ENCODE measurements at places on chromosomes 11 and 22.

DNA sequence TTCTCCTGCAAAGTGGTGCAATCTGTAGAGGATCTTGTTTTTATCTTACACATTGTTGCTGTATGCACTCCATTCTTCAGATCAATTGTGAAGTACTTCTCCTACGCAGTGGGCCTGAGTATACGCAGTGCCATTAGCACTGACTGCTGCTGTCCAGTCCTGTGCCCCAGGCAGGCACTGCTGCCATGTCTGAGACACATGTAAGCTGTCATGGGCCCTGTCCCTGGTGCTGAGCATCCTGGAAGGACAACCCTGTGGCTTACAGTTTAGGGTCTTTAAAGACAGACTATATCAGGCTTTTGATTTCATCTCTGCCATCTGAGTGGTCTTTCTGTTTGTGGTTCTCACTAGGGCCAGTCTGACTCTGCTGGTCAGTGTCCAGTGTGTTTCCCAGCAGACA is 44.8 kb upstream of the PTPN5 start:
- DNase-seq = no peak

DNA sequence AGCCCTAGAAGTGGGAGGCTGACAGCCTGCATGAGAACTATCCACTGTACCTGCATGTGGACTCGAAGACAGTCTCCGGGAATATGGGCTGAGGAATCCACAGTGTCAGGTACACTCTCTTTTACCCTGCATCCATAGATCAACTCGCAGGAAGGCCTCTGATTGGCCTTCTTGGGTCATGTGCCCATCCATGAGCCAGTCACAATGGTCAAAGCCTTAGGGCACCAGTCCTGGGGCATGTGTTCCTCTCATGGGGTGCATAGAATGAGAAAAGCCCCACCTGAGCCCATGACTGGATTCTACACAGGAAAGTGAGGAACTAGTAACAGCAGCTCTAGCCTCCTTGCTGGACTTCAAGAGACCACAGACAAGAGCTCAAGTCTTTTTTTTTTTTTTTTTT is 10.6 kb downstream of the ART1 start:
- no peak for DNase-seq

DNA sequence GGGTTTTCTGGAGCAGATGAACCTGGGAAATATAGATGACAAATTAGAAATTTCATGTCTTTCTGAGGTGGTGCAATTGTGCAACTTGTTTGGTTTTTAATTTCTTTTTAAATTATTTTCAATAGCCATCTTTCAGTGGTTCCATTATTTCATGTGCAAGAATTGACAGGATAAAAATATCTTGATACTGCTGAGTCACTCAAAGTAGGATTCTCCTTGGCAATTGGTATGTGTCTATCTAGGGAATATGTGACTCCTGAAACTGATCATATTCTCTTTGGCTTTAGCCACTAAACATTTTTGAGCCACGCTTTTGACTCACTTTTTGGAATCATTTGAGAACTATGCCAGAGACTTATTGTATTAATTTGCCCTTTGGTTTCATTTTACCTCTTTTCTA is 331.5 kb downstream of the KCNA4 start:
- no peak for DNase-seq

GRCh38 chr22:24975813-24976341 is 23.4 kb downstream of the KIAA1671 start:
- DNase-seq = no peak

DNA sequence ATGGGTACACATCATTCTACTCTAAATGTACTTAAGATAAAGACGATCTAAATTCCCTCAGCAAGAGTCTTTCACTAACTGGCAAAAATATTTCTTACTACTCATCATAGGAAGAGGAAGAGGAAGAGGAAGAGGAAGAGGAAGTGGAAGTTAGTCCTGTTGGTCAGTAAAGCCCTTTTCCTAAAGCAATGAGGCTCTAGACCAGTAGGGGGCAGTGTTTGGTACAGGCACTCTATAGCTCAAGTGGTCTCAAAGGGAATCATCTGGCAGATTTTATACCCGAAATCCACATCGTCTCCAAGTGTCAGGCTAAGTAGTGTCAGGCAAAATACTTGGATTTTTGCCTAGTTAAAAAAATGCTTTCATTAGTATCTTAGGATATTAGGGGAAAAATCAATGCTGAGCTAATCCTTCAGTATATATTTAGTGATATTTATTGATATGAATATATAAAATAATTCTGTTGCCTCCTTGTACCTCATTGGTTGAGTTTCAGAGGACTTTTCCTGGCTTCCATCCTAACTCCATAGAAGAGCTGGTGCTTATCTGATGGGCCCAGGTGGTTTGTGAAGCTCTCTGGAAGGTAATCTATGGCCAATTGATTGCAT is 7.7 kb downstream of the BLID start:
- peak; percentile 37 for DNase-seq

GRCh38 chr11:5250543-5251204 is 1.0 kb upstream of the HBG1 start:
- DNase-seq = no peak

- DNase-seq = no peak
Observed at GRCh38 chr11:60870733-60871377, 3.5 kb downstream of the ZP1 start.

DNA sequence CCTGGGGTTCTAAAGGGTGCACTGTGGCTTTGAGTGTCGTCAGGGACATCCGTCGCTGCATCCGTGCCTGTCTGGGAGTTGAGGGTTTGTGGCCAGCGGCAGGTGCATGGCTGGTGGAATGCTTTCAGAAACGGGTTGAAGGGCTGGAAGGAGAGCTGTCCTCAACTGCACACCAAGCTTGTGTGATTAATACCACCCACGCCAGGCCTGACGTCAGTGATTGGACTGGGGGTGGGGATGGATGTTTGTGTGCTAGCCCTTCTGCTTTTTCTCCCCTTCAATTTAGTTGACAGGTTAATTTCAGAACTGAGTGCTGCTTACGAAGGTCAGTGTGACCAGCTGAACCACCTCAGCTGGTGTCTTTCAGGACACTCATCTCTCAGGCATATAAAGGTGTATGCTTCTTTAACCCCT is 3.2 kb upstream of the GAB2 start:
- DNase-seq = no peak

DNA sequence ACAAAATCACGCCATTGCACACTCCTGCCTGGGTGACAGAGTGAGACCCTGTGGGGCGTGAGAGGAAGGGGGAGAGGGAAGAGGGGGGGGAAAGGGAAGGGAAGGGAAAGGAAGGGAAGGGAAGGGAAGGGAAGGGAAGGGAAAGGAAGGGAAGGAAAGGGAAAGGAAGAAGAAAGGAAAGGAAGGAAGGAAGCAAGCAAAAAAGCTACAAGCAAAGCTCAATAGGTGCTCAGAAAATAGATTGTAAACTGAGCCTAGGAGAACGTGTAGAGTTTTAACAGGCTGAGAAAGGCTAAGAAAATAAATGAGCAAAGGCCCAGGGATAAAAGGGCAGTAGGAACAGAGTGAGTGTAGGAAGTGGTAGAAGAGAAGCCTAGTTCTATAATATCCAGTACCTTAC is 30.8 kb upstream of the GDPD4 start:
- DNase-seq = no peak

- DNase-seq = no peak
Observed at GRCh38 chr22:35739076-35739930, 21.6 kb downstream of the APOL5 start.

- no peak for DNase-seq
Observed at GRCh38 chr11:66877588-66878385, 20.9 kb downstream of the LRFN4 start.

- no peak for DNase-seq
Observed at GRCh38 chr11:78350091-78350645, 67.5 kb downstream of the GAB2 start.

GRCh38 chr22:47236161-47236560 is 473.7 kb downstream of the TBC1D22A start:
- no peak for DNase-seq

DNA sequence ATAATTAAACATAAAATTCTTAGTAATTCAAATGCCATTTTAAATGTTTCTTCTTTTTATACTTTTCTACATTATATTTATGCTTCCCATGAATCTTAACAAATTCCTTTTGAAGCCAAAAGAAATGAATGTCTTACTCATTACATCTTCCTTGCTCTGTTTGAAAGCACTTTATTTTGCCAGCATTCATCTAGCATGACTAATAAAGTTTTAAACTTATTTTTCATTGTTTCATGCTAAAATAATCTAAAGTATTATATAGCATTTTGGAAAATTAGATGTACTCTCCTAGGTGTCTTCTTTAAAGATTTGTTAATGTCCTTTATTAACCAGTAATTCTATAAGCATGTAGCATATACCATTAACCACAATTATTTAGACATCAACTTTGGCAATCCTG is 9.7 kb upstream of the PIWIL4 start:
- DNase-seq = no peak

- DNase-seq = no peak
Observed at GRCh38 chr11:118202599-118203422, 22.0 kb downstream of the JAML start.

GRCh38 chr11:83115551-83115950 is 41.4 kb upstream of the PCF11 start:
- peak; percentile 34 for DNase-seq

GRCh38 chr11:86663291-86663690 is 9.1 kb downstream of the ME3 start:
- no peak for DNase-seq

DNA sequence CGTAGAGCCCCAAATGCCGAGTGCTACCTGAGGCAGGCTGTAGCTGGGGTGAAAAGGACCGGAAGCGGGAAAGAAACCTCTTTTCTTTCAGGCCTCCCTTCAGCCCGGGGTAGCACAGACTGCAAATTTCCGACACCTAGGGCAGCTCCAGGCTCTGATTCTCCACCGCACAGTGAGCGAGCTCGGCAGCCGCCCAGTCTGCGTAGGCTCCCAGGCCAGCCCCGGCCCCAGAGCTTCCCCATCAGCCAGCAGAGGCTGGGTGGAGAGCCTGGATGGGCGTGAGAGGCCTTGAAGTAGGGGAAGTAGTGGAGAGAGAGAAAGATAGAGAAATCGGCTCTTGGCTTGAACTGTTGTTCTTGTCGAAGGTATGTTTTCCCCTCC is 9.3 kb upstream of the PAX6 start:
- no peak for DNase-seq

GRCh38 chr11:134750619-134751018 is 338.6 kb upstream of the B3GAT1 start:
- DNase-seq = no peak

GRCh38 chr22:37968452-37969251 is 15.2 kb downstream of the POLR2F start:
- peak; percentile 5 for DNase-seq

- DNase-seq = no peak
Observed at GRCh38 chr11:30585125-30585891, 845 bp downstream of the MPPED2 start.

DNA sequence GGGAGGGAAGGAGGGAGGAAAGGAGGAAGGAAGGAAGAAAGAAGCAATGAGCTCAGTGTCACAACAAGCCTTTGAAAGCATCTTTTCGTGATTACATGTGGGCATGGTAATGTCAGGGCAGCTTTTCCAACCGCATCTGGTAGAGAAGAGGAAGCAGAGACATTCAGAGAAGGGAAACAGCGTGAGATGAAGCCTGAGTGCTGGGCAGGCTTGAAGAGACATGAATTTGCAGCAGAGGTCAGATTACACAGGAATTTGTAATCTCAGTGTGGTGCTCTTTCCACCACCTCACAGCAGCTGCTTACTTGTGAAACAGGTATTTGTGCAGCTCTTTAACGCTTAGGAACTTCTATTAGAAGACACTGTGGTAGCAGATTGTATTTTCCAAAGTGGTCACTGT is 289.5 kb upstream of the C11orf87 start:
- no peak for DNase-seq

DNA sequence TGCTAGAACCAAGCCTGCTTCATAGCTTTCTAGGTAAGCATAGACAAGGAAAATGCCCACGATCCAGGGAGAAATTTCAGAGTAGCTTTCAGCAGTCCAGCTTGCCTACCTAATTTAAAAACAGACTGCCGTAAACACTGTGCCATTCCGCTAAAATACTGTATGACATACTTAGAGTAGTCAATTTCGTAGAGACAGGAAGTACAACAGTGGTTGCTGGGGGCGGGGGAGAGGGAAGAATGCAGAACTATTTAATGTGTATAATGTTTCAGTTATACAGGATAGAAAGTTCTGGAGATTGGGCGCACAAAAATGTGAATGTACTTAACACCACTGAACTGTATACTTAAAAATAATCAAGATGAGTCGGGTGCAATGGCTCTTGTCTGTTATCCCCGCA is 56.7 kb downstream of the C11orf58 start:
- DNase-seq = no peak

GRCh38 chr11:45180848-45181192 is 34.4 kb downstream of the PRDM11 start:
- no peak for DNase-seq

- DNase-seq = no peak
Observed at GRCh38 chr11:118441770-118442275, 5.5 kb downstream of the KMT2A start.

GRCh38 chr22:30296833-30297232 is 7.5 kb upstream of the CASTOR1 start:
- no peak for DNase-seq

DNA sequence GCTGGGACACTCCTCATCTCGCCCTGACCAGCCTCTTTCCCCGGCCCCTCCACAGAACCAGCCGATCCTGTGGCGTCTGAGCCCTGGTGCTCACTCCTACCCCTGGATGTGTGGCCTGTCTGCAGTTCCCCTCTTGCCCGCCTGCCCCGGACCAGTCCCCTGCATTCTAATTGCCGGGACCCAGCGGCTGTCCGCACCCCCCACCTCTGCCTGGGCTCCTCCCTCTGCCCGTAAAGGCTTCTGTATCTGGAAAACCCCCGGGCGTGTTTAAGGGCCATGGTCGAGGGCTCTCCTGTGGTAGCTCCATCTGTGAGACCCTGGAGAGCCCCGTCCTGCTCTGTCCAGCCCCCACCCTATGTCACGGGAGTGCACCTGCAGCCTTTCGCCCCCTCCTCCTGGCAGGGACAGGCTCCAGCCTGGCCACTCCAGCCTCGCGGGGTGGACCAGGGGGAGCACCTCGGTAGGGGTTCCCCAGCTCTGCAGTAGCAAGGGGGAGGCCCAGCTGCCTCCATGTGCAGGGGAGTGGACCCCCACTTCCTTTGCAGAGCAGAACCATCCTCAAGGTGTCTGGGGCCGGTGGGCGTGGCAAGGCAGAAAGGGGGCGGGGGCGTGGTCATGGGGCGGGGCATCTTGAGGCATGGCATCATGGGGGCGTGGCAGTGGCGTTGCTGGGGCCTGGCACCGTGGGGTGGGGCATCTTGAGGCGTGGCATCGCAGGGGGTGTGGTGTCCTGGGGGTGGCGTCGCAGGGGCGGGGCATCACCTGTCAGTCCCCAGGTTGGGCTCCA is 430.4 kb downstream of the TBC1D22A start:
- DNase-seq = no peak

DNA sequence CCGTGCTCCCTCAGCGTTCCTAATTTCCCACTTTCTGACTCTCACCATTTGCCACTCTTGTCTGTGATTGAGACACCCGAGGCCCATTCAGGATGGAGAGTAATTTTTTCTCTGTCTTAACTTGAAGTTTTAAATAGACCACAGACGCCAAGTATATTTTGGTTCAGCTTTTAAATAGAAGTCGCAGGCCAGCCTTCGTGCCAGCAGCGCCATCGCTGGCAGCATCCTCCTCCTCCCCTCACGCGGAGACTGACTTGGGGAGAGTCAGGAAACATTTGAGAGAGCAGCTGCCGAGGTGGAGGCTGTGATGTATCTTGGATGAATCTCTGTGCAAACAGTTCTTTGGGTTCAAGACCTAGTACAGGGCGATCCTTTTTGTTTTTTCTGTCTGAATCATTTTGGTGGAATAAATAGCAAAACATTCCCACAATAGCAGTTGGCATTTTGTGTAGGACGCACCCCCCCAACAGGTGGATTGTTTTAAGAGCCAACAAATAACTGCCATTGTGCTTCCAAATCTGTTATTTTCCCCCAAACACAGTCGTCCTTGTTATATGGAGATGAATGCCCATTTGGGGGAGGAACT is 889 bp upstream of the DMC1 start:
- DNase-seq = peak; percentile 12

GRCh38 chr11:46386674-46387073 is 4.9 kb downstream of the CHRM4 start:
- DNase-seq = no peak
